ENCODE measurements at places on chromosomes 5 and 9.
A peak's percentile ranks its signal among the peaks of the same experiment; 100 is the strongest.

GRCh38 chr5:107372723-107373450, 297.9 kb downstream of the EFNA5 start:
- DNase-seq: no peak

DNA sequence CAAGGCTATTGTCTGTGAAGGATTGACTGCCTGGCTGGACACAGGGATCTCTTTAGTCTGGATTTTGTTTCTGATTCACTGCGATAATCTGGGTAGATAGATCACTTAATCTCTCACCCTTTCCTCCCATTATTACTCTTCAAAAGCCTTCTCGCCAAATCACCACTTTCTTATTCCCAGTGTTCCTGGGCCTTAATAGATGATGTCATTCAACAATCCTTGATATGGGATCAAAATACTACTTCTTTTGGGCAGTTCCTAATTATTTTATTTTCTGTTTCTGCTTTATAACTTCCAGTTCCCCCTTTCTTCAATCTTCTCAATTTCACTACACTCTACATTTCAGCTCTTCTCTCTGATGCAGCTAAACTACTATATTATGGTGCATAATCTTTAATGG, 6.8 kb upstream of the CRHBP start:
- no peak for DNase-seq

GRCh38 chr5:60010328-60010727, 116.8 kb upstream of the PDE4D start:
- no peak for DNase-seq

DNA sequence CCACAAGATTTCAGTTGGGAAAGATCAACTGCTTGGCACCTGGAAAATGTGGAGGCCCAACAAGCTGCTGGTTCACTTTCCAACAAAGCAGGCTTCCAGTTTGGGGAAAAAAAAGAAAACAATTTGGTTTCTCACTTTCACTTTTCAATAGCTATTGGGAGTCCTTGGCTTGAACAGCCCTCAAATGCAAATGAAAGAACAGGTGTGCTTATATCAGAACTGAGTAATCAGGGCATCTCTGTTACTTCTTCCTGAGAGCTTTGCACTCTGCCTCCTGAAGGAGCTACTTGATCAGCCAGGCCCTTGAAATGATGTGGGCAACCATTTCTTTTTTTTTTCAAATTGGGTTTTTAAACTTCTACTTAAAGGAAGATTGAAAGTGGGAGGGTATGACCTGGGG, 73.5 kb downstream of the MFAP3 start:
- DNase-seq: no peak

DNA sequence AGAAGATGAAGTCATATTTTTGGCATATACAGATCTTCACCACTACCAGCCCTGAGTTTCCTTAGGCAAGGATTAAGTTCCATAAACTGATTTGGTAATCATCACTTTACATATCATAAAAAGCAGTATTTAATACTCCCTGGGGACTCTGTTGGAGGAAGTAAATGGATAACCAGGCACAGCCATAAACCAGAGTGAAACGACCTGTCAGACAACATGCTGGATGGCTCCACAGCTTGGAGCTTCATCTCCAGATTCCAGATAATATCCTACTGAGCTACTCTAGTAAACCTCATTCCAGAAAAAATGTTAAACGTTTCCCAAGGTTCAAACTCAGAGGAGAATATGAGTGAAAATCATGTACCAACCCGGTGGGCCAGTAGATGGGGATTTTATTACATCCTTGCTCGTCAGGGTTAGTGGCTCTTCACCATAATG, 109.2 kb downstream of the BASP1 start:
- DNase-seq: no peak

DNA sequence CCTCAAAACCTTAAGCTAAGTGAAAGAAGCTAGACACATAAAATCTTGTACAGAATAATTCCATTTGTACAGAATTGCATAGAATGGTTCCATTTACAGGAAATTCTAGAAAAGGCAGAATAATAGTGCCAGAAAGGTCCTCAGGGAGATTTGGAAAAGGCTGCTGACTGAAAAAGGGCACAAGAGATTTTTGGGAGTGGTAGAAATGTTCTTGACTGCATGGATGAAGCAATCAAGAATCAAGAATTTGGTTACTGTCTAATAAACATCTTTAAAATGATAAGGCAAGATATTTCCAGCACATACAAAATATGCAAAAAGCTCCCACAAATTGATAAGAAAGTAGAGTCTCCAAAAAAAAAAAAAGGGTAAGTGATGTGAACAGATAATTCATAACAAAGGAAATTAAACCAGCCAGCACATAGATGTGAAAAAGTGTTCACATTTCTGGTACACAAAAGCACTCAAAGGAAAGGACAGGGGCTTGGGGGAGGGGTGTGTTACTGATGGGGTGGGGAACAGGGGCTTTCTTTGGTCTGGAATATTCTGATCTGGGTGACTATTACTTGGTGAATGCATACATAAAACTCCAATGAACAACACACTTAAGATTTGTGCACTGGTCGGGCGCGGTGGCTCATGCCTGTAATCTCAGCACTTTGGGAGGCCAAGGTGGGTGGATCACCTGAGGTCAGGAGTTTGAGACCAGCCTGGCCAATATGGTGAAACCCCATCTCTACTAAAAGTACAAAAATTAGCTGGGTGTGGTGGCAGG, 85.2 kb downstream of the SHC3 start:
- no peak for DNase-seq

- DNase-seq: no peak
Measured at GRCh38 chr9:97970165-97970564, 13.0 kb upstream of the ANP32B start.

- DNase-seq: no peak
Measured at GRCh38 chr5:1975406-1975715, 92.6 kb upstream of the IRX4 start.

DNA sequence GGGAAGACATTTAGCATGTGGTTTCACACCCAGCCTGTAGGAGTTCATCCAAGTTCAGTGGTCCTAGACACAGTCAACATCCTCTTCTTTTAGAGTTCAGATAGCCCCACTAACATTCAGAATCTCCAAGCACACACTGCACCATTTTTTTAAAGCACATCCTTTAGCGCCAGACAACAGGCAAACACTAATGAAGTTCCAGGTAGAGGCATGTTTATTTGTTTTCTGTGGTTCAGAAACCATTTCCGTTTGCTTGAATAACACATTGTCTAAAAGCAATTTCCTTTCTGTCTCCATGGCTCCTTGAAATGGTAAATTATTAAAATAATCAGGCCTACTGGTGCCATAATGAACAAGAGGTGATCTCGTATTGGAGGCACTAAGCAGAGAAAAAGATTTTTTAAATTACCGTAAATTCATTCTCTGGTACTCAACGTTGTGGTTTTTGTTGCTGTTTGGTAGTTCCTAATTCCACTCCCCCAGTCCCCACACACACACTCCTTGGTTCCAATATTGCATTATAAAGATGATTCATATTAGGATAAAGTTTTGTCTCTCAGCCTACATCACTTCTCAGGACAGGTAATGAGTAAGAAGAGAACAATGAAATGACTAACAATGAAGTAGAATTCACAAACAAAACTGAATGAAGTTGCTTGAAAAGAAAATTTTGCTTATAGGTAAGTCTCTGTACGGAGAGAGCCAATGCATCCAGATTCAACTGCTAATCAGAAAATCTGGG, 153.1 kb downstream of the PCSK1 start:
- peak; percentile 91 for DNase-seq

- DNase-seq: no peak
Measured at GRCh38 chr9:111533099-111533790, 8.3 kb downstream of the ZNF483 start.

DNA sequence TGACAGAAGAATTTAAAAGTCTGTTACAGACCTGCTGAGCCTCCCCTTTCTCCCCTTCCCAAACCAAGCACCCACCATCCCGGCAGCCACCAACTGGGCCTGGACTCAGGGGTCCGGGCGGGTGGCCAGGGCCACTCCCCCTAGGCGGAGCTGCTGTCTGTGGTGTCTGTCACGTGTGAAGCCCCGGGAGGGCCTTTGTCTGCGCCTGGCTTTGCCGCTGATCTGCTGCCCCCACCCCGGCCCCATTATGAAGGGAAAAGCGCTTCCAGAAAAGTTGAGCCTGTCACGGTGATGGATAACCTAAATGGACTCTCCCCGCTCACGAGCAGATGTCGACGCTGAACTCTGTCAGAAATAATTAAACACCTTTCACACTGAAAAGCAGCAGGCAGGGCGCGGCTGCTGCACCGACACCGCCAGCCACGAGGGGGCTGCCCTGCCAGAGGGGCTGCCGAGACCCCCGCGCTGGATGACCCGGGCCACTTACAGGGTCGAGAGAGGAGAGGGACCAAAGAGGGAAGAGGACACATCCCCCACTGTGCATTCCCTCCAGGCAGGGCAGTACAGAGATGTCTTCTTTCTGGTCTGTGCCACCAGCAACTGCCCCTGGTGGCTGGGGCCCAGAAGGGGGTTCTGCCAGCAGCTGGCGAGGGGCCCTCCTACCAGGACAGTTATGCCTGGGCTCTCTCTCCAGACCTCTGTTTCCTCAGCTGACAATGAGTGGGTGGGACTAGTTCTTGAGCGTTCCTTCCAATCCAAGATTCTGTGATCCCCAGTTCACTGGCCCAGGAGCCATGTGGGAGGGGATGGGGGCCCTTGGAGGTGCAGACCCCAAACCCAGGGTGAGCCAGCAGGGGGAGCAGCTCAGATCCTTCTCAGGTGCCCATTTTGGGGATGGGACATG, 36.0 kb upstream of the BARHL1 start:
- no peak for DNase-seq

DNA sequence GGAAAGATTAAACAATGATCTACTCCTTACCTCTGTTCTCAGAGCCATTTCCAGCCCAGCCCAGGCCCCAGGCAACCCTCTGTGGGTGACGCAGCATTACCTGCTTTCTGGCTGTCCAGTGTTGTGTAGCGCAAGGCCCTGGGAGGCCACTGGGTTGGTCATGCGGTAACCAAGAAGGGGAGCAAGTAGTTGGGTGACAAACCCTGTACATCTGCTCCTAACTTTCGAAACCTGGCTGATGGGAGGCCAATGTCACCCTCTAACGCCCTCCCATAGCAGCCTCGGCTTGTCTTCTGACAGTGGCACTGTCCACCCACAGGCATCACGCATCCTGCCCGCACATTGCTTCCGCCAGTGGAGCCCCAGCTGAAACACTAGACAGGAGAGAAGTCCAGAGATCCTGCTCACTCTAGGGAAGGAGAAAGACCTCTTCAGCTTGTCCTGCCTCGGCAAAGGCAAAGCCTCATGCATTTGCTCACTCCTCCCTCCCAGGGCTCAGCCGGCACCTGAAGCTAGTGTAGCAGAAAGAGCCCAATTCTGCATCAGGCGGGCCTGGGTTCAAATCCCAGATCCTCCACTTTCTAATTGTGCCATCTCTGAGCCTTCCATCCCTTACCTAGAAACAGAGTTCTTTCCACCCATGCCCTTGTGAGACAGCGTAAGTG, 94.6 kb downstream of the ADAMTS2 start:
- no peak for DNase-seq

GRCh38 chr9:13151489-13151888, 128.0 kb downstream of the MPDZ start:
- no peak for DNase-seq

DNA sequence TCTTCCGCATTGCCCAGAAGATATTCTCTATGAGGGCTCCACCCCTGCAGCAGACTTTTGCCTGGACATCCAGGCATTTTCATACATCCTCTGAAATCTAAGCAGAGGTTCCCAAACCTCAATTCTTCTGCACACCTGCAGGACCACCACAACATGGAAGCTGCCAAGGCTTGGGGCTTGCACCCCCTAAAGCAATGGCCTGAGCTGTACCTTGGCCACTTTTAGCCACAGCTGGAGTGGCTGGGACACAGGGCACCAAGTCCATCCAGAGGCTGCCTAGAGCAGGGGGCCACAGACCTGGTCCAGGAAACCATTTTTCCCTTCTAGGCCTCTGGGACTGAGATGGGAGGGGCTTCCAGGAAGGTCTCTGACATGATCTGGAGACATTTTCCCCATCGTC, 60.7 kb downstream of the ADAMTSL1 start:
- no peak for DNase-seq

GRCh38 chr5:118733394-118733793, 255.0 kb downstream of the DTWD2 start:
- DNase-seq: no peak

DNA sequence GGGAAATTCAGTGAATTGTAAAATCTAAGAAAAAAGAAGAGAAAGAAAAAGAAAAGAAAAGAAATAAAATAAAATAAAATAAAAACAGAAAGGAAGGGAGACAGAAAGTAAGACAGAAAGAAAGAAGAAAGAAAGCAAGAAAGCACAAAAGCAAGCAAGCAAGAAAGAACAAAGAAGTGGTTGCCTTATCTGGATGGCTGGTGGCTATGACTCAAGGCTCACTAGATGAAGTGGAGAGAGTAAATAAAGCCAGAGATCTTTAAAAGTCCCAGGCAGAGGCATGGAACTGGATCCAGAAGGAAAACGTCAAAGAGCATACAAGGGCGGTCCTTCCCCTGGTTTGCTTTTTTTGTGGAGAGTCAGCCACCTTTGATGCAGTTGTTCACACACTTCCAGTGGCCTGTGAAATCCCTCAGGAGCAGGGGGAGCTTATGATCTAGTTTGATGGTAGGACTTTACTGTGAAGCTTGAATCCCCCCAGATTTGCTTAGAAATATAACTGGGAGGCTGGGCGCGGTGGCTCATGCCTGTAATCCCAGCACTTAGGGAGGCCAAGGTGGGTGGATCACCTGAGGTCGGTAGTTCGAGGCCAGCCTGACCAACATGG, 176.7 kb upstream of the HMHB1 start:
- DNase-seq: no peak

DNA sequence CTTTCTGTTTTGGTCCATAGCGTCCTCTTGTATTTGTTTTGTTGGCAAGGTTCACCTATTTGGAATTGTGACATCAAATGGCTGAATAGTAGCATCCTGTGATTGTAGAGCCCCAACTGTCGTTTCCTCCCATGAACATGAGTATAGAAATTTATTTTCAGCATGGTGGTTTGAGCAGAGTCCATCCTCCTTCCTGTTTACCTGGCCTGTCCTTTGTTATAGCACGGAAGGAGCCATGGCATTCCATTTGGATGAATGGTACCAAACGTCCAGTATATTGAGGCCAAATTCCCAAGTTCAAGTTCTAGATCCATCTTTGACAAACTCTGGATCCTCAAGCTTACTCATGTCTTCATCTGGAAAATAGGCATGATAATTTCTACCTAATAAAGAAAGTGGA, 16.8 kb downstream of the RASGRF2 start:
- no peak for DNase-seq

- DNase-seq: no peak
Measured at GRCh38 chr5:83371726-83372125, 99.8 kb upstream of the VCAN start.

- peak; percentile 1 for DNase-seq
Measured at GRCh38 chr5:15499528-15500324, at the start of gene FBXL7. FBXL7 (plus strand) TSS chr5:15500180.

GRCh38 chr9:132409828-132410528, at the start of gene CFAP77:
CFAP77 (plus strand) TSS chr9:132410211; CDS start chr9:132410272, 61 bp downstream.
- DNase-seq: peak; percentile 27

DNA sequence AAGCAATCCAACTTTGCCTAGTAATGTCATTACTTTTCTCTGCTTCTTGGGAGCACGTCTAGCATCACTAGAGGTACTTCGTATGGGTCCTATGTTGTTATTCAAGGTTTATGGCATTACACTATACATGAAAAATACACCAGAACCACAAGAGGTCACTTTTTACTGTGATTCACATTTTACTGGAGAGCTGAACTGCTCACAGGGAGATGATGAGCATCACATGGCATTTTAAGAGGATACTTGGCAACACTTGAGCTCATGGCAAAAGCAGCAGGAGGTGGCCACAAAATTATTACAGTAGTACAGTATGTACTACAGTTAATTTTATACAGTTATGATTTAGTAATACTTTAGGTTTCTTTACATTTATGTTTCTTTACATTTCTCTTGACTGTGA, 223.4 kb downstream of the PARP8 start:
- DNase-seq: no peak

- DNase-seq: peak; percentile 32
Measured at GRCh38 chr5:73170522-73170921, 2.5 kb upstream of the TMEM174 start.
